ENCODE measurements at places on chromosomes 7 and 10.

DNA sequence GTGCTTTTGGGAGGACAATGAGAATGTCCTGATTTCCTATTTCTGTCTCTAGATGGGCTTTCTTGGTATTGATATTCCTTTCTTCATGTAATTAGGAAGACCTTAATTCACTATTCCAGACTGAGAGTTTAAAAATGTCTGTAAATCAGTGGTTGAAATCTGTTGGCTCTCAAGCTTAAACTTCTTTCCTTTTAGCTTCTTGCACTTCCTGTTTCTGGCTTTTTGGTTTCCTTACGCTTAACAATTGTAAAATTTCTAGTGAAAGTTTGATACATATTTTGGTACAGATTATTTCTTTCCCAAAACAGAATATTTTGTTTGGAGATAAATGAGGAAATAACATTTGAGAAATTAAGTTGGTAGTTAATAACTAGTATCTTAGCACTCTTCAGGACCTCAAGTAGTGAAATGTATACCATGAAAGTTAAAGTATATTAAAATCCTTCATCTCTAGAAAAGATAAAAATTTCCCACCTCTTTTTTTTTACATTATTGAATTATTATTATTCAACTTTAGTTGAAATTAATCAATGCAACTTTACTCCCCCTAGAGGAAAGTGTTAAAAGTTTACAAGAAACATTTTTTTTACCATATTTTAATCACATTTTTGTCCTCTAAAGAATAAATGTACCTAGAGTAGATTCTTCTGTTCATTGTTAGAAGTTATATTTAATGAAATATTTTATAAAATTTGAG lies 137.2 kb downstream of the PHTF2 start:
- DNase-seq, result no peak

- DNase-seq, result no peak
Observed at GRCh38 chr7:151140826-151141225, 26.7 kb downstream of the GBX1 start.

- peak; percentile 37 for DNase-seq
Observed at GRCh38 chr10:102677331-102678067, 33.2 kb downstream of the TRIM8 start.

- peak; percentile 56 for DNase-seq
Observed at GRCh38 chr10:17675638-17676037, 31.7 kb downstream of the STAM start.

- no peak for DNase-seq
Observed at GRCh38 chr10:51092402-51092801, 18.1 kb downstream of the PRKG1 start.

DNA sequence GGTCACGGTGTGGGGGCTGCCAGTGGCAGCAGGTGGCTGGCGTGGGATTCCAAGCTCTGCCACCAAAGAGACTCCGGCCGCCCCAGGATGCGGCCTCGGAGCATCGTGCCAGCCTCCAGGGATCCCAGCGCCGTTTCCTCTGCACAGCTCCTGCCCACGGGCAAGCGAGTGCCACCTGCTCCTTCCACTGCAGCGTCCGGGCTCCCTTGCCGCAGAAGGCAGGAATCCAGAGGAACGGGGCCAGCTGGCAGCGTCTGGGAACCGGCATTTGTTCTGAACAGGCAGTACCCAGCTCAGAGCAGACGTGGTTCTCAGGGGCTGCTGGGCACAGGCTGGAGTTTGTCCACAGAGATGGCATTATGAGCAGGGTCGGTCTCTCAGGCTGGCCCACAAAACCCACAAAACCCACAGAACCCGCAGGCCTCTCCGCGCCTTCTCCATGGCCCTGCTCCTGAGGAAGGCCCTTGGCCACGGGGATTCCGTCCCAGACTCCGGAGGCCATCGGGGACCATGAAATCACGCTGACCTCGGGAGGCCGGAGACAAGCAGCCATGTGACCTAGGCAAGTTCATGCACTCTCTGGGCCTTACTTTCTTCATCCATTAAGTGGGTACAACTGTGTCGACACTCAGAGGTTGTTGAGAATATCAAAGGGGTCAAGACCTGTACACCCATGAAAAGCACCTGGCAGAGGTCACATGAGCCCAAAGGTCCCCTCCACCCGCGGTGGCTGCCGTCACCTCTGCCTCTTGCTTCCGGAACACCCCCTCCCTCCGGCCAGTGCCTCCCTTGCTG lies 72.1 kb upstream of the TNRC18 start:
- no peak for DNase-seq

DNA sequence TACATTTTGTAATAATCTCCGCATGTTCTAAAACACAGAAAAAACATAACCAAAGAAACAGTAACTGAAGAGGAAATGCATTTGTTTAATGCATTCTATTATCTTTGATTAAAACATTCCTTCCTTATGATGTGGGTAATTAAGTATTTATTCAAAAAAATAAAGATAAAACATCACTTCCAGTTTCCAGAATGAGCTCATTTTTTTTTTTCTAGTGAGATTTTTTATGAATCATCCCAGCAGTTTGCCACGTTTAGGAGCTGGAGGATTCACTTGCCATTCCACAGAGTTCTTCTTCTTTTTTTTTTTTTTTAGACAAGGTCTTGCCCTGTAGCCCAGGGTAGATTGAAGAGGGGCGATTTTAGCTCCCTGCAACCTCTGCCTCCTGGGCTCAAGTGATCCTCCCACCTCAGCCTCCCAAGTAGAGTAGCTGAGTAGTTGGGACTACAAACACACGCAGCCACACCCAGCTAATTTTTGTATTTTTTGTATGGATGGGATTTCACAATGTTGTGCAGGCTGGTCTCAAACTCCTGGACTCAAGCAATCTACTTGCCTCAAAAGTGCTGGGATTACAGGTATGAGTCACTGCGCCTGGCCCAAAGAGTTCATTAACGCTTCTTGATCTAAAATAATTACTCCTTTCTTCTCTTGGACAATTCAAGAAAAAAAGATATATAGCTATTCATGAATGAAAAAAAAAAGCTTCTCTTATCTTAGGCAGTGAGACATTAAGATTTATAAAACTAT lies 177.3 kb downstream of the DKK1 start:
- DNase-seq, result no peak

DNA sequence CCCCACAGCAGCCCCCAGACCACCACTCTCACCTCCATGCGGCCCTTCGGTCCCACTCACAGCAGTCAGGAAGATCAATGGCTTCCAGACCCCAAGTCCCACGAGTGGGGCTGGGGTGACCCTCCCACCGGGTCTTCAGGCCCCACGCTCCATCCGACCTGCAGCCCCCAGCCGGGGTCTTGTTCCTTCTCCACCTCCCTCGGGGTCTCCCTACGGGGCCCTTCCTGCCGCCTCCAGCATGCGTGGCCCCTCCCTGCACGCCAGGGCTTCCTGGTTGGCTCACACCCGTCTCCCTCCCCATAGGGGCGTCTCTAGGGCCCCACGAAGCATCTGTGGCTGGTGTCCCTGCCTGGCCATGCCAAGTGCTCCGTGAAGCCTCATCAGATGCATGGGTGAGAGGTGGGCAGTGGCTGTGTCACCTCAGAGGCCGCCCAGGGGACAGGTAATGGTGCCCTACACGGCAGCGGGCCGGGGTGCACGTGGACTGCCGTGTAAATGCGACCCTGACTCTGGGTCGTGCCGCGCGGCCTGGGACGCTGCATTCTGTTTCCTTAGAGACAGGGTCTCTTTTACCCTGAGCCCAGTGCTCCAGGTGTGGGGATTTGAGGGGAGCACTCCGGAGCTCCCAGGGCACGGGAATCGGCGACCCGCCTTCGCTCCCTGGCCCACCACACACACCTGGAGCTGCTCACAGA lies 19.9 kb downstream of the ADAP1 start:
- DNase-seq, result no peak

- DNase-seq, result no peak
Observed at GRCh38 chr10:43065234-43065633, 11.6 kb upstream of the RET start.

GRCh38 chr7:154843670-154844237 lies 159.2 kb downstream of the PAXIP1 start:
- no peak for DNase-seq

DNA sequence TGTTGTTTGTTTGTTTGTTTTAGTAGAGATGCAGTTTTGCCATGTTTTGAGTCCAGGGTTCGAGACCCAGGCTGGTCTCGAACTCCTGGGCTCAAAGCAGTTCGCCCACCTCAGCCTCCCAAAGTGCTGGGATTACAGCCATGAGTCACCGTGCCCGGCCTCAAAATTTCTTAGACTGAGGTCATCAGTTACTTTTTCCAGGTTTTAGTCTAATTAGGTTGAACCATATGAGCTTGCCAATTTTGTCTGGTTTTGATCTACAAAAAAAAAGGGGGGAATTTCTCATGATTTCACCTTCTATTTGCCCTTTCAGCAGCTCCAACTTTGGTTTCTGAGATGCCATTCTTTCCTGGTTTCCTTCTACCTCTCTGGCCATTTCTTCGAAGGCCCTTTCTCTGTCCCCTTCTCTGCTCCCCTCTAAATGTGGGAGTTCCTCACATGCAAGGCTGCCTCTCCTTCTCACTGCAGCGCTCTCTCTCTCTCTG lies 5.5 kb downstream of the CUEDC2 start:
- no peak for DNase-seq

- no peak for DNase-seq
Observed at GRCh38 chr10:113626809-113627355, 37.0 kb downstream of the NRAP start.

- DNase-seq, result no peak
Observed at GRCh38 chr10:62934258-62934657, 118.1 kb upstream of the EGR2 start.

- DNase-seq, result no peak
Observed at GRCh38 chr7:81692146-81692905, 77.5 kb downstream of the HGF start.

GRCh38 chr7:121639705-121640104 lies 233.3 kb upstream of the PTPRZ1 start:
- DNase-seq, result no peak

- DNase-seq, result no peak
Observed at GRCh38 chr10:124123156-124123555, 29.8 kb upstream of the CHST15 start.

- no peak for DNase-seq
Observed at GRCh38 chr10:78744491-78745090, 324.2 kb upstream of the ZMIZ1 start.

DNA sequence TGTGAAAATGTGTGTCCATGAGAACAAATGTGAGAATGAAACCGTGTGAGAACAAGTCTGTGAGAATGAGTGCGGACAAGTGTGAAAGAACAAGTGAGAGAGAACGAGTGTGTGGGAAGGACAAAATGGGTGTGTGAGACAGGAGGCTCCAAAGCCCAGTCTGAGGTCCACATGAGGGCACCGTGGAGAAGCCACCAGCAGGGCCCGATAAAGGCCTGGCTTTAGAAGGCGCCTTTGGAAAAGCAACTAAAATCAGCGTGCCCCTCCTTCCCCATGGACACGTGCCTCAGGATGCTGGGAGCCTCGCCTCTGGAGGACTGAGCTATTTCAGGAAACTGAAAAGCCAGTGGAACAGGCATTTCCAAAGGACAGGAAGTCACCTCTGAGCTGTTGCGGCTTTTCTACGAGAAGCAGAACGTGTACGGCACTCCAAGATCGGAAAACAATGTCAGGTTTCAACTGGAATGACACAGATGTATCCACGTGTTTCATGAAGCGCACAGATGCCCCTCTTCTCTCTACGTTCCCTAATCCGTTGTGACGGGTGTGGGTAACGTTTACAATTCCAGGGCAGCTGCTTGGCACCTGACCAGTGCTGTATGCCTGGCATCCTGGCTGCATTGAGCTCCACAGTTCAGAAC lies 46.4 kb downstream of the ESYT2 start:
- DNase-seq, result peak; percentile 4

DNA sequence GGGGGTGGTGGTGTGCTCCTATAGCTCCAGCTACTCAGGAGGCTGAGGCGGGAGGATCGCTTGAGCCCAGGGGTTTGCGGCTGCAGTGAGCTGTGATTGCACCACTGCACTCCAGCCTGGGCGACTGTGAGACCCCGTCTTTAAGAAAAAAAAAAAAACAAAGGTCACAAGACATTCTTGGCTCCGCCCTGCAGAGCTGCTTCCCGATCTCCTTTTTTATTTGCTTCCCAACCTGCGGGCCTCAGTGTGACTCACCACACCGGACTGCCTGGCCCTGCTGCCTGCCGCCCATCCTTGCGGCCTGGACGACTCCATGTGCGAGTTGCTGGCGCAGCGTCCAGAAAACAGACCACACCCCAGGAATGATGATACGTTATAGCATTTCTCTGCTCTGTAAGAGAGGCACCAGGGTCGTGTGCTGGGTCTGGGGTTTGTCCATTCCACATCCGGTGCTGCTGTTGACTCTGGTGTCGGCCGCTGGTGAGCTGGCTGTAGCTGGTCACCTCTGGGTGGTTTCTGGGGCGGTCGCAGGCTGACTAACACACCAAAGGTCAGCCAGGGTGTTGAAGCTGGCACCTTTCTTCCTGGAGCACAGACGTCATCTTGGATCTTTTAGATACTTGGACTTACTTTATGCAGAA lies 123.6 kb downstream of the TCF7L2 start:
- DNase-seq, result no peak

- no peak for DNase-seq
Observed at GRCh38 chr7:64875658-64876406, 27.2 kb upstream of the ZNF273 start.

DNA sequence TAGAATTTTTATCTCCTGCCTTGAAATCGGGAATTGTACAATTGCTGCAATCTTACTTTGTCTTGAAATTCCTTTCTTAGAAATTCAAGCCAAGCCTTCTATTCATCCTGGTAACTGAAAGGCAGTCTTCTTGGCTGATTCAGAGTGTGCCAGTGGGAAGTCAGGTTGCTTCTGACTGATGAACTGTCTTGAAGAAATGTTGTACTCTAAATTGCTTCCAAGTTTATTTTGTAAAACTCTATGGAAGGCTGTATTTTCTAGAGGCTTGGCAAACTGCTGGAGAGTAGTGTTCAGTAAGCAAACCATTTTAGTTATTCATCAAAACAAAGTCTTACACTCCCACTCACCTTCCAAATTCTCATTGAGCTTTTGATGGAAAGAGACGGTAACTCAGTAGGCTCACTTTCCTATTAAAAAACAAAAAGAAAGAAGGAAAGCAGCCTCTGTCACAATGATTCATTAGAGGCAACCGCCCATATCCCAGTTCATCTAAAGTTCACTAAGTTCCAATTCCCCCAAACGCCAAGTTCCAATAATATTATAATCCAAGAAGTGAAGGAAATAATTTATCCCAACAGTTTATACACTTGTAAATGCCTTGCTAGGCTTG lies 187.9 kb upstream of the MALRD1 start:
- DNase-seq, result no peak

DNA sequence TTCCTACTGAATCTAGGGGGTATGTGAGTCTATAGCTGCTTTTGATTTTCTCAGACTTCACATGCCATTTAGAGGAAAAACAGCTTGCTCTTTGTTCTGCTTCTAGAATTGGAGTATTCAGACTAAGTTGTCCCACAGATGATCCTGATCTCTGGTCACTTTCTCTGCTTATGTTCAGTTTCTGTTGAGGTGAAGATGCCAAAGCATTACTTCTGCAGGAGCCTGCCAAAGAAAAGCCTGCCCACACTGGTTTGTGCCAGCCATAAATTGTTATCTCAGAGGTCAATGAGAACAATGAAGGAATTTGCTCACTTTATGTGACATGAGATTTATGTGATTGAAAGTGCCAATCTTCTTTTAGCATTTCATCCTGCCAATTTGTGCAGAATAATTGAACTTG lies 163.6 kb downstream of the CDK14 start:
- no peak for DNase-seq
